ENCODE measurements at places on chromosomes 4 and X.
A peak's percentile ranks its signal among the peaks of the same experiment; 100 is the strongest.

DNA sequence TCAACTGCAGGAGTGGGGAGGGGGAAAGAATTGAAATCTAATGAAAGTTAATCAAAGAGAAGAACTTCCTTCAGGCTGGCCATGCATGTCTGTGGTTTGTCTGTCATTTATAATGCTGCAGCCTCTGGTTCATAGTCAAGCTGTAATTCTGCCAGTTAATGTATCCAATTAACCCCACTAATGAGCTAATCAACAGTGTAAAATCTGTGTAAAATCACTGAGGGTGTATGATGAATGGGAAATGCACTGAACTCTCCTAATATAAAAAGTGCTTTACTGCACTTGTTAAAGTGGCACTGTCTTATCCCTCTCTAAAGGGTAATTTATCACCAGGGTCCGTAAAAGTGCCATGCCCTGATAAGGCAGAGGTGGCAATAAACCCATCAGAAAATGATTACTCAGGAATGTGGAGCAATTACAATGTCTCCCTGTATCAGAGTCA, 798.1 kb downstream of the PDHA2 start:
- DNase-seq = no peak

- no peak for DNase-seq
Measured at GRCh38 chr4:10734697-10735096, 50.1 kb upstream of the CLNK start.

DNA sequence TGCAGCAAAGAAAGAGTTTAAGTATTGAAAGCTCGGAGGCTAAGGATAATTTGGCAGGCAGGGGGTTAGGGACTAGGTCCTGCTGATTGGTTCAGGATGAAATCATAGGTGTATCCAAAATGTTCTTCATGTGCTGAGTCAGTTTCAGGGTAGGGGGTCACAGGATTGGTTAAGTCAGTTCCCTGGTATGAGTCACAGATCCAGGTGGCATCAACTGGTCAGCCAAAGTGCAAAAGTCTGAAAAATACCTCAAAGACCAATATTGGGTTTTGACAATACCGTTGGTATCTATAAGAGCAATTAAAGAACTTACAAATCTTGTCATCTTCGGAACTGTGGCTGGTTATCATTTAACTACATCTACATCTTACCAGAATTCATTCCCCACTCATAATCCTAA, 25.6 kb upstream of the PRDM8 start:
- DNase-seq = no peak

DNA sequence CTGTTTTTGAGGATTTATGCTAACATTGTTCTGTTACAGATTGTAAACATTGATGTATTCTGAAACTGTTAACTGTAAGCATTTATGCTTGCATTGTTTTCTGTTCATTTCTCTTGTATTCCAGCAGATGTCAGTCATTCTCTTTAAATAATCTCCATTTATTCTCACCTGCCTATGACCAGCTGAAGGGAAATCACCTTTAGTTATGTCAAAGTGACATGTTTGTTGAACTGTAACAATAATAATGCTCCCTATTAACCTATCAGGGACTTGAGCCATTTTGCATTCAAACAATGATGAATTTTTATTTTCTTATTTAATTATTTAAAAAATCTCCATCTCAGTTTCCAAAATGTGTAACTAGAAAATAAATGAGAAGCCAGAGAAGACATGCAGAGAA, 58.0 kb downstream of the SPCS3 start:
- no peak for DNase-seq

- no peak for DNase-seq
Measured at GRCh38 chr4:142563682-142564291, 282.3 kb downstream of the INPP4B start.

- DNase-seq = no peak
Measured at GRCh38 chr4:86036736-86037135, 323.1 kb downstream of the MAPK10 start.

GRCh38 chr4:86558797-86559196, 35.3 kb upstream of the PTPN13 start:
- DNase-seq = no peak

DNA sequence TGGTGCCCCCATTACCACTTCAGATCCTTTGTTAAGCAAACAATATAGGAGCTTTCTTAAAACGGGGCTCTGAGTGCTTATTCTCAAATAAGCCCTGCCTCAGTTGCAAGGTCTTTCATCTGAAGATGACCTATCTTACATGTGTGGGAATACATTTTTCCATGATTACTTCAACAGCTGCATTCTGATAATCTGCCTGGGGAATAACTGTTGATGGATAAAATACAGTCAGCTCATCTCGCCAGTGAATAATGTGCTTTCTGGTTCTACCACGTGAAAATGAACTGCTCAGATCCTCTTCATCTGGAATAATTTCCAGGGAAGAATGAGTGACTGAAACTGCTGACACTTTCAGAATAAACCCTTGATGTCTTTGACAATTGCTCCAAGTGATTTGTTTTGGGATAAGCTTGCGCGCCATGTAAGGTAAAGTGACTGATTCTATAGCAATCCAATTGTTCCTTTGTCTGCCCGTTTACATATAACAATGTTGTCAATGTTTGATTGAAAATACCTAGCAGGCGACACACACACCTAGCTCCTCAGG, 161.3 kb downstream of the RTL9 start:
- DNase-seq = no peak

- peak; percentile 76 for DNase-seq
Measured at GRCh38 chr4:74364652-74365491, at the start of gene EREG. Gene EREG, plus strand, starts transcription at chr4:74365145. Its CDS starts 164 bp downstream, at chr4:74365309.

GRCh38 chr4:147821555-147821954, 89.7 kb downstream of the ARHGAP10 start:
- DNase-seq = no peak

DNA sequence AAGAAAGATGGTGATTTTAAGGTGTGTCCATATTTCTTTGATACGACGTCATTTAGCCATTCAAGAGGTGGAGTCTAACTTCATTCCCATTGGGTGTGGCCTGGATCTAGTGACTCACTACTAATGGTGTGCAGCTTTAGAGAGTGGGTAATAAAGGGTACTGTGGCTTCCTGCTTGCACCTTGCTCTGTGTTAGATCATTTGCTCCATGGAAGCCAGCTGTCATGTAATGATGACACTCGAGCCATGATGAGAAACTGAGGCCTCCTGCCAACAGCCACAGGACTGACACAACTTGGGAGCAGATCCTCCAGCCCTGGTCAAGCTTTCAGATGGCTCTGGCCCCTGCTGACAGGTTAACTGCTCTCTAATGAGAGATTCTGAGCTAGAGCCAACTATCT, 82.0 kb downstream of the UNC5C start:
- no peak for DNase-seq

DNA sequence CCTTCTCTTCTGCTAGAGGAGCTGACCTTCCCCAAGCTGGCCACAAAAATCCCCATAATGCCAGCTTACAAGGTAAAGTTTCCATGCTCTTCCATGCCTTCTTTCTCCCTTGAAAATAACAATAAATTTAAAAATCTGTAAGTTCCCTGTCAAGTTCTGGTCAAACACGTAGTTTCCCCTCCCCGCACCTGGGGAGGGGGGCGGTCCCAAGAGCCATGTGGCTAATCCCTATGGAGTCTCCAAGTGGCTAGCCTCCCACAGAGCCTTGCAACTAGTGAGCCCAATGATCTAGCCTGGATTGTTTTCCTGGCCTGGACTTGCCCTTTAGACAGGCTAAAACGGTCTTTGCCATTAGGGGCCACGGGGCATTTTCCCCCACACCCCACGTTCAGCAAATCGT, 2.1 kb upstream of the NRK start:
- DNase-seq = no peak

GRCh38 chr4:89519771-89520320, 212.2 kb upstream of the GPRIN3 start:
- DNase-seq = no peak

GRCh38 chr4:113708250-113708649, 53.3 kb downstream of the CAMK2D start:
- DNase-seq = no peak

GRCh38 chrX:70022616-70023015, 27.1 kb downstream of the AWAT2 start:
- DNase-seq = no peak

GRCh38 chr4:56828784-56829535, 7.5 kb upstream of the SPINK2 start:
- no peak for DNase-seq

DNA sequence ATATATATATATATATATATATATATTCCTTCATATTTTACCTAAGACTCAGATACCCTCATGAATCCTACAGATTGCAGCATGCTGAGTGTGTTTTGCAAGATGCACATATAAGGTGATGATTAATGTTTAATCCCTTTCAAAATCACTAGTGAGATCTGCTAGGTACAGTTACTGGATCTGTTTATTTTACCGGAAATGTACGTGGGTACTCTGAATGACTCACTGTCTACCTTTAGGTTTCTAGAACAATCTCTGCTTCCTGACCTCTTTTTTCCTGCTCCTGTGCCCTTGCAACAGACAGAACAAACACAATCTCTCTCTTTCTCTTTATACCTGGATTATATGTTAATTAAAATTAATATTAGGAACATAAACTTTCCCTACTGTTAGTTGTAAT, 379.6 kb downstream of the FAM133A start:
- no peak for DNase-seq

GRCh38 chrX:11386812-11387211, 93.6 kb downstream of the AMELX start:
- no peak for DNase-seq

GRCh38 chr4:160510928-160511327, 1408.0 kb downstream of the RAPGEF2 start:
- no peak for DNase-seq

- DNase-seq = peak; percentile 34
Measured at GRCh38 chrX:130575831-130576389, 174.1 kb downstream of the RBMX2 start.

DNA sequence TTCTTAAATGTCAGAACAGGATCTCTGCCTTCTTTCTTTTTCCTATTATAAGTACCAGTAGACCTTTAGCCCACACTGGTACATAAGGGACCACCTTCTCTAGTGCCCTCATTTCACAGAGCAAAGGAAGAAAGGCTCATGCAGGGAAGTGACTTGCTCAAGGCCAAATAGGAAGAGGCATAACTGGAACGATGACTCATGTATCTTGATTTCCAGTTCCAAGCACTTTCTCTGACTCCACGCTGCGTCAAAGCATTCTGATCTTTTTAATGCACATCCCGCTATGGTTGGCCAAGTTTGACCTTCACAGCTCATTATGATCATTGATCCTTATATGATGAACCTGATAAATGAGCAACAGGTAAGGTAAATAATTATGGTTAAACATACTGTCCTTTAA, 542.0 kb downstream of the GBA3 start:
- no peak for DNase-seq

GRCh38 chr4:147704846-147705245, 20.9 kb upstream of the PRMT9 start:
- DNase-seq = no peak

DNA sequence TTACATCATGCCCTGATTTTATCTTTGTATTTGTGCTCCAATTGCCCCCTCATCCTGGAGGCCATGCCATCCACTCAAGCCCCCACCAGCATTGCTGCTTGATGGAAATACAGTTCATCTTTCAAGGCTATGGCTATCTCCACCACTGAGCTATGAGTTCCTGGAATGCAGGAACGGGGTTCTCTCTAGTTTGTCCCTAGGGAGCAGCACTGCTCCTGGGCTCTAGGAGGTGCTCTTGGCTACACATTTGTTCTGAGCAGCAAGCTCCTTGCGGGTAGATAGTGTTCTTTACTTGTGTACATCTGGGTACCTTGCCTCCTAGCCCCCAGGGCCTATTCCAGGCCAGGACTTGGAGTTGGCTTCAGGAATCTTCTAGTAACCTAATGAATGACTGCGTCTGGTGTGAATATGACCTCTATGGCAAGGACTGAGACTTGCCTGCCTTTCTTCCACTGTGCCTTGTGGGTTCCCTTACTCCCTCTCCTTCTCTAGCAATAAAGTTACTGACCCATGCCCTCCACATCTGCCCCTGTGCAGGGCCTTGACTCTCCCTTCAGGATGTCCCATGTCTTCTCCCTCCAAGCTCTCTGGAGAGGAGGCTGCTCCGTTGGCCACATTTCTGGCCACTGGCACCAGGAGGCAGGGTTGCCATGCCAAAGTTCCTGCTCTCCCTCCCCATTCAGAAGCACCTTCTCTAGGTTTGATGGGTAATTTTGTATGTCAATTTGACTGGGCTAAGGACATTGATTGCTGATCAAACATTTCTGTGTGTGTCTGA, 7.6 kb downstream of the CITED1 start:
- DNase-seq = no peak

GRCh38 chr4:148649652-148650331, 207.6 kb upstream of the NR3C2 start:
- DNase-seq = no peak

- DNase-seq = no peak
Measured at GRCh38 chr4:5870701-5871100, 22.2 kb downstream of the CRMP1 start.

DNA sequence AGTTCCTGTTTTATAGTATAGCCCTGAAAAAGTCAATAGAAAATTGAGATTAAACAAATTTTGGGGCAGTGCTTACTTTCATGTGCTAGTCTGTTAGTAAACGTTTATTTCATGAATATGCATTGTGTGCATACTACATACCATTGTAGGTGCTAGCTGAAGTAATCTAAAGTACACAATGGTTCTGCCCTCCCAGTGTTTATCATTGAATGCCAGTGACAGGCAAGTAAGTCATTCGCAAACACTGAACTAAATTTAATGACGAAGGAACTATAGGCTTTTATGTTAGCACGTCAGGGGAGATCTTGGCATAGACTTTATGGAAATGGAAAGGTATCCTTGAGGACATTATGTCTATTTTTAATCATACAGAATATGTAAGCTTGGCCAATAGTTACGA, 426.9 kb upstream of the EPHA5 start:
- DNase-seq = no peak

- no peak for DNase-seq
Measured at GRCh38 chr4:26033389-26033788, 119.4 kb downstream of the SMIM20 start.

DNA sequence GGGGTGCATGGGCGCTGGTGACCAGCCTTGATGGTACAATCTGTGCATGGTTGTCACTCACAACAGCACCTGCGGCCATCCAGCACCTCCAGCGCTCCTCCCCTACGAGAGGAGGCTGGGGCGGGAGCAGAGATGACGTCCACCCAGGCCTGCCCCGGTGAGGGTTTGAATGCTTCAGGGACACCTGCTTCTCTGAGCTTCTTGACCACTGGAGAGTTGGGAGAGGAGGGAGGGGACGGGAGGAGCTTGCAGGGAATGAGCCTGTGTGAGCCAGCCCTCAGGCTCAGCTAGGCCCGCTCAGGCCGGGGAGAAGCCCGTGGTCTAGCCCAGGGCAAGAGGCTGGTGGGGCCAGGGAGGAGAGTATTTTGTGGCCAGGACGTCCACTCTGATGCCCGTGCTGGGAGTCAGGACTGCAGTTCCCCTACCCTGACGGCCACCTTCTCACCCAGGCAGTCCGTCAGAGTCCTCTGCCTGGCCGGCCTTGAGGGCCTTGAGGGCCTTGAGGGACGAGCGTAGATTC, 59.2 kb downstream of the CPZ start:
- DNase-seq = no peak

GRCh38 chrX:136589966-136590365, 58.0 kb downstream of the VGLL1 start:
- DNase-seq = no peak

GRCh38 chr4:110059556-110060191, 138.7 kb downstream of the ELOVL6 start:
- no peak for DNase-seq
